ENCODE measurements at places on chromosomes 1 and 21.
A peak's percentile ranks its signal among the peaks of the same experiment; 100 is the strongest.

DNA sequence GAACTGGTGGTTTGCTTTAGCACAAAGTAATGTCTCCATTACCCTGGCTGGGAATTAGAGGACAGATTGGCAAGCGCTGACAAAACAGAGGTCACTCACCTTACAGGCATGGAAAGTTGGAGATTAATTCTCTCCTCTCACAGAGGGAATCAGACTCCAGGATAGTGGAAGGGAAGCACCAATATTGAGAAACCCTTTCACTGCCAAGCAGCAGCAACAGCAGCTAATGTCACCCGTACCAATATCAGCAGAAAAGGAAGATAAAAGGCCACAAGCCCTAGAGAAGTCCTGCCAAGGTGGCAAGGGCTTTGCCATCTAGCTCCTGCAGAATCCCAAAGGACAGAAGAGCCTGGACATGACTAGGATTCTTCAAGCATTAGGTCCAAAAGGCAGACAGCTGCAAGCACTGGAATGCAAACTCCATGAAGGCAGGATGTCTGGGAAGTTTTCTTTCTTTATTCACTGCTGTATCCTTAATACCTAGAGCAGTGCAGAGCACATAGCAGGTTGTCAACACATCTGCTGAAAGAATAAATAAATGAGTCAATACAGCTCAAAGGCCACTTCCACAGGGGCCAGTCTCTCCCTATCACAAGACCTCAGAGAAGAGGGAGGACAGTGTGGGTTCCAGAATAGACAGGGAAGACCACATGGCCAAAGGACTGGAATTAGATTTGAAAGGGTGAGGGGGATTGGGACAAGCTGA is 57.2 kb downstream of the ERI3 start:
- DNase-seq = no peak

- DNase-seq = no peak
These were observed 7.5 kb downstream of the PRPF38B start for GRCh38 chr1:108699375-108700332.

DNA sequence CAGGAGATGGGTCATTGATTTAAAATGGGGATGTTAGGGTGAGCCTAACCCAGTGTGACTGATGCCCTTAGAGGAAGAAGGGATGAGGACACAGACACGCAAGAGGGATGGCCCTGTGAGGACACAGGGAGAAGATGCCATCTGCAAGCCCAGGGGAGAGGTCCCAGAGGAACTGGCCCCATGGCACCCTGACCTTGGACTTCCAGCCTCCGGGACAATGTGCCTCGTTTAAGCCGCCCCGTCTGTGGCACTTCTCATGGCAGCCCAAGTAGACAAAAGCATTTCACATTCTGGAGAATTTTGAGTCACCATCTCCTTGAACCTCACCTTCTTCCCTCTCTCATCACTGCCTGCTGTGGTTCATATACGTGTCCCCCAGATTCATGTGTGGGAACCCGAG is 20.1 kb upstream of the PCBP3 start:
- DNase-seq = no peak

- no peak for DNase-seq
These were observed 82.9 kb downstream of the BEND5 start for GRCh38 chr1:48693674-48694320.

DNA sequence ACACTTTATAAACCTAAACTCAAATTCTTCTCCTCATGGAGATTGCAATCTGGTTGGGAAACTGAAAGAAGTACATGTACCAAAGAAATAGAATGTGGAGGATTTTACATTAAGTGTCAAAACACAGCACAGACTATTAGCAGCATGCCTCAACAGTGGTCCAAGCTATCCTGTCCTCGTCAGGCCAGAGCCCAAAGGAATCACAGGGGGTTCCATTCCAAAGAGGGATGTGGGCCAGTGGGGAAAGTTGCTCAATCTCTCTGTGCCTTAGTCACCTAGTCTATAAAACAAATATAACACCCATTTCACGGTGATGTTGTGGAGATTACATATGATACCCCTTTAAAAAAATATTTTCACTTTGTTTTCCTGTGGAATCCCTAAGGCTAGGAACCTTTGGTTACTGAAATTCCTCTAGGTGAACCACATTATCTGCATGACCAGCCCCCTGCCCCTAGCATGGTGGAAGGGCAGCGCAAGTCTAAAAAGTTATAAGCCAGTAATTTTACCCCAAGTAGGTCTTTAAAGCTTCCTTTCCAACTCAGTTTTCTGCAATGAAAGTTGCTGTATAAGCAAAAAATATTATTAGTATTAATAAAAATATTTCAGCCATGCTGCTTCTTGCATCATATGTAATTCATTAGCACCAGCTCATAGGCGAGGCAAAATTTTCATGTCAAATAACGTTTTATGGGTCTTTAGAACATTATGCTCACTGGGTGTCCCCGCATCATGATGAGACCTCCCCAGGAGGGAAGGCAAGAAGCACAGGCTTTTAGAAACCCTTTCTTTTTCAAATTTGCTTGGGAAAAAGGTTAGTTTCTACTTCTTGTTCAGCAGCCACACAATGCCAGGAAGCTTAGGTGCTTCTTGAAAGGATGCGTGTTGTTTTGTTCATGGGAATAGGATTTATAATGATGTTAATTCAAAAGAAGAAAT is 548.8 kb upstream of the PKN2 start:
- no peak for DNase-seq

DNA sequence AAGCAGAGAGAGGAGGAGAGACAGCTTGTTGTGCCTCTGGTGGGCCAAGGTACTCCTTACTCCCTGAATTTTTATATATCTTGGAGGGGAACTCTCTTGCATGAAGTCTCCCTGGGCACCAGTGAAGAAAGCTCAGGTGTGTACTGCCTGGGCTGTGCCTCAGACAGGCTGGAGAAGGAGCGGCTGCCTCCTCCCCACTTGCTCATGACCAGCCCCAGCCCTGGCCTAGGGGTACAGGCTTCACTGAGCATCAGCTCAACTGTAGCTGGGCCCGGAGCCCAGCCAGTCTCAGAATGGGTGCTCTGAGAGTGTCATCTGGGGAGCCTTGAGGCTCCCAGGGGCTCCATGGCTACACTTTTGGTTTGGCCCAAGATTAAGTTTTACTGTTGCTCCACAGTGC is 44.8 kb upstream of the TENT5C start:
- no peak for DNase-seq

GRCh38 chr1:118395430-118395991 is 210.5 kb upstream of the SPAG17 start:
- DNase-seq = no peak

- DNase-seq = no peak
These were observed 216.9 kb downstream of the APP start for GRCh38 chr21:25953659-25954058.

DNA sequence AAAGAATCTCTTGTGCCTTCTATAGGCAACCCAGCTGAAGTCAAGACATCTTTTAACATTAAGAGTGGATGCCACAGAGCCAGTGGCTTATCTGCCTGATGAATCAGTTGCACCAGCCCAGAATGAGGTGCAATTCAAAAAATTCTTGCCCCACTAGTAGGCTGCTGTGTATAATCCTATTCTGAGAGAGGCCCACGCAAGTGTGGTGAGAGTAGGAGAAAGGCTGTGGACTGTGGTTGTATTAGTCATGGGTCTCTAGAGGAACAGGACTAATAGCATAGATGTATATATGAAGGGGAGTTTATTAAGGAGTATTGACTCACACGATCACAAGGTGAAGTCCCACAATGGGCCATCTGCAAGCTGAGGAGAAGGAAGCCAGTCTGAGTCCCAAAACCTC is 216.4 kb downstream of the LTN1 start:
- DNase-seq = no peak

DNA sequence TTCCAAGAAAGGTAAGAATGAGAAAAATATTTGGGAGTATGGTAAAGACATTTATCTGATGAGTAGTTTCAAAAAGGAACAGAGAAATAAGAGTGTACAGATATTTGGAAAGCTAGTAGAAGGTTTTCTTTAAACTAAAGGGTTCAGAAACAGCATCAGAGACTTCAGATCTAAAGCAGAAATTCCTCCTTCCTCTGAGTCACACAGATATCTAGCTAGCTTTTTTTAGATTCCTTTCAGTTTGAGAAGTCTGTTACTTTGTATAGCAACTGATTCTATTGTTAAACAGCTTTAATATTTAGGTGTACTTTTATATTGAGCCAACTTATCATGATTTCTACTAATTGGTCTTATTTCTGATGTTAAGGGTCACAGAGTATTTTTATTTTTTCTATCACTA is 4.7 kb downstream of the AMY2B start:
- no peak for DNase-seq

- DNase-seq = no peak
These were observed 26.2 kb downstream of the OR10J5 start for GRCh38 chr1:159509440-159510228.

DNA sequence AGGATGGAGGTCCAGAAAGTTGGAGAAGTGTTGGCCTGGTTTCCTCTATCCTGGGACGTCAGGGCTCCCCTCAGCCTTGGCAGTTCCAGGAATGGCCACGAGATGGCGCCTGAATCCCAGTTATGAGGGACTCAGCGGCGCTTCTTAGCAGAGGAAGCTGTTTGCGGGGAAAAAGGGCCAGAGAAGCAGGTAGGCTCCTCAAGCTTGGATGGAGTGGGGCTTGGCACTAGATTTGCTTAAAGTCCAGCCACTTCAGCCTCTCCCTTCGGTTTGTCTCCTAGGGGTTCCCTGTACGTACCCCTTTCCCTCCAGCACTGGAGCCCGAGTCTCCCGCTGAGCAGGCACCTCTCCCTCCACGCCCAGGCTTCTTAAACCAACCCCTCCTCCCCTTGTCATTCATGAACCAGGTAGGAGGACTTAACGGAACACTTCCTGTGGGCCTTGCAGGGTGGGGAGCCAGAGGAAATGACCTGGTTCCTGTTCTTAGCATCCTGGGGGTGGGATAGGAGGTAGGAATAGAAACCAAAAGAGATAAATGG is 32.0 kb upstream of the TENT5B start:
- peak; percentile 85 for DNase-seq

- no peak for DNase-seq
These were observed 29.0 kb downstream of the TRIM11 start for GRCh38 chr1:228377664-228378089.

DNA sequence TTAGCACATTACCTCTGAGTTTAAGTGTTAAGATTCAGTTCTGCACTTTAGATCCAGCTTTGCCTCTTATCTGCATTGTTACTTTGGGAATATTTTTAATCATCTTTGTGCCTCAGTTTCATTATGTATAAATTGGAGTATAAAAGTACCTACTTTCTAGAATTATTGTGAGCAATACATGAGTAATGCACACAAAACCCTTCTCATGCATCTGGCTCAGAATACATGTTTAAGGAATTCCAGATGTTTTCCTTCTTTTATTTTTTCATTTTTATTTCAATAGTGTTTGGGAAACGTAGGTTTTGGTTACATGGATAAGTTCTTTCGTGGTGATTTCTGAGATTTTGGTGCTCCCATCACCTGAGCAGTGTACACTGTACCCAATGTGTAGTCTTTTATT is 14.2 kb downstream of the C8A start:
- no peak for DNase-seq

GRCh38 chr1:44290250-44291094 is 64.6 kb downstream of the ERI3 start:
- no peak for DNase-seq

DNA sequence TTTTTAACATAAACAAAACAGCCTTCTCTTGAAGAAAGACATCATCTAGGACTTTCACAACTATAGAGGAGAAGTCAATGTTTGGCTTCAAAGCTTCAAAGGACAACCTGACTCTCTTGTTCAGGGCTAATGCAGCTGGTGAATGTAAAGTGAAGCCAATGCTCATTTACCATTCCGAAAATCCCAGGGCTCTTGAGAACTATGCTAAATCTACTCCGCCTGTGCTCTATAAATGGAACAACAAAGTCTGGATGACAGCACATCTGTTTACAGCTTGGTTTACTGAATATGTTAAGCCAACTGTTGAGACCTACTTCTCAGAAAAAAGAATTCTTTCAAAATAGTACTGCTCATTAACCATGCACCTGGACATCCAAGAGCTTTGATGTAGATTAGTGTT is 259.8 kb upstream of the NR5A2 start:
- DNase-seq = no peak

GRCh38 chr1:248841702-248842395 is 3.8 kb downstream of the ZNF672 start:
- peak; percentile 63 for DNase-seq

GRCh38 chr21:15671188-15671587 is 58.6 kb upstream of the USP25 start:
- no peak for DNase-seq

DNA sequence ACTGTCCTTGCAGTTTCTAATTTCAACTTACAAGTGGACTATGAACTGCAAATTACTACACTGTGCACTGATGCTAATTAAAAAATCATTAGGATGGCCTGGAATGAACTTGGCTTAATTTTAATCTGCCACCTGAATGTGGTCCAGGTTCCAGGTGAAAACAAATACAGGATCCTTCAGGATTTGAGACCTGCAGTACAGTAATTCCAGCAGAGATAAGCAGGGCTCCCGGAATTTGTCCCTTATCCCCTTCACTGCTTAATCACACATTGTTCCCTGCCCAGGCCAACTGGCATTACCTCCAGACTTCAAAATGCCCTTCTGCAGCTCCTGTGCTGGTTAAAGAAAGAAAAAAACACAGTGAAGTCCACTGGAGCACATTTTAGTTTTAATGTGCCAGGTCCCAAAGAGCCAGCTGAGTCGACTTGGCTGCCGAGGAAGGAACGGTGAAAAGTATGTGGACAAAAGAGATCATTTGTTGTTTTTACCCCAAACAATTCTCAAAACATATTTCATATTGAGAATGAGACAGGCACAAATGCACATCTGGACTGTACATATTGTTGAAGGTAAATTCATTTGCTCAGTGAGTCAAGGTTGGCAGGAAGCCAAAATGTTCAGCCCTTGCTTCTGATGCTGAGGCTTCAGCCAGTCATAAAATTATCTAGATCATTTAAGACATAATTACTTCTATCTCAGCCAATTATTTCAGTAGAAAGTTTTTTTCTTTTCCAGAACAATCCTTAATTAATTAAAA is 28.3 kb downstream of the DEGS1 start:
- DNase-seq = no peak

DNA sequence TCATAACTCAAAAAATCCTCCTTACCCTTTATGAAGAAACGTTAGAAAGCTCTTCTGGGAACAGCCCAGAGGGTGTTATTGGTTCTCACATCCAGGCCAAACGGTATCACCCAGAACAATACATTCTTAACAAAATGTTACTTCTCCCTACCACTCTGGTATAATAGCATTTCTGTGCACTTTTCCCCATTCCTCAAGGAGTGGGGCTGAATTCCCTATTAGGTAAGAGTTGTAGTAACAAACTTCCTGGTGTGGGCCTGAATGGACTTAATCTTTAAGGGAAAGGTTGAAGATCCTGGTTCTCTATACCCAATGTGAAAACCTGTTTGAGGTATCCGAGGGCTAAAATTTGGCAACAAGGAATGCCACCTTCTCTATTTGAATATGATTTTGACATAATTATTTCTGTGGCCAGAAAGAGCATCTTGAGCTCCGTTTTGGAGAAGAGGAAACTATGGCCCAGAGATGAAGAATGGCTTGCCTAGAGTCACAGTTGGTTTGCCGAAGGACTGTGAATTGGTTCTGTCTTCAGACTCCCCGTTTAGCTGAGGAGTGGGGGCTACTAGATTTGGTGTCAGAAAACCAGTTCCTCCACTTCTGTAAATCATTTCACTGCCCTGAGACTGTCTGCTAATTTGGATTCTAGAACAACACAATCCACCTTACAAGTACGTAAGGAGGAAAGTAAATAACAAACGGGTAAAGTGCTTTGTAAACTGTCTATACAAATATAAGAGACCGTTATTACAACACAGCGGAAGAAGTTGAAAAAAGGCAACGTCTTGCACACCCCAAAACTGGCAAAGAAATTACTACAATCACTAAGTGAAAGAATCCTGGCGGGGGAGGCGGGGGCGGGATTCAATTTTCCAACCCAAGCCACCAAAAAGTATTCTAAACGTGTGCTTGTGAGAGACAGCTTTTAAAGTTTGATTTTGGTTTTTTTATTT is 2.3 kb downstream of the ANP32E start:
- DNase-seq = peak; percentile 37

- DNase-seq = no peak
These were observed 59.3 kb upstream of the B3GALNT2 start for GRCh38 chr1:235563513-235564061.

Data from CD4-positive, alpha-beta T cell treated with Interleukin-12 subunit alpha and Interleukin-12 subunit beta, for 1 hour (primary cell).